HT1080 (cell line): ENCODE measurements at places on chromosomes 13 and 19.
A peak's percentile ranks its signal among the peaks of the same experiment; 100 is the strongest.

GRCh38 chr19:16034958-16035560 is 41.2 kb upstream of the TPM4 start:
- no peak for DNase-seq

DNA sequence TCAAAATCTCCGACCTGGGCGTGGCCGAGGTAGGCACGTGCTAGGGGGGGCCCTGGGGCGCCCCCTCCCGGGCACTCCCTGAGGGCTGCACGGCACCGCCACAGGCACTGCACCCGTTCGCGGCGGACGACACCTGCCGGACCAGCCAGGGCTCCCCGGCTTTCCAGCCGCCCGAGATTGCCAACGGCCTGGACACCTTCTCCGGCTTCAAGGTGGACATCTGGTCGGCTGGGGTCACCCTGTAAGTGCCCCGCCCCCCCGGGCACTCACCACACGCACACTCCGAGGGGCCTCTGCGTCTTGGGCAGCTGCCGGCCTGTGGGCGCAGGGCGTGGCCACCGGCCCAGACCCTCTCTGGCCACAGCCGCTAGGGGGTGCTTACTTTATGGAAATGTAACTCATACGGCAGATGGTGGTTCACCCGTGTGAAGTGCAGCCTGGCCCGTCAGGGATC is 14.9 kb downstream of the STK11 start:
- DNase-seq = no peak

DNA sequence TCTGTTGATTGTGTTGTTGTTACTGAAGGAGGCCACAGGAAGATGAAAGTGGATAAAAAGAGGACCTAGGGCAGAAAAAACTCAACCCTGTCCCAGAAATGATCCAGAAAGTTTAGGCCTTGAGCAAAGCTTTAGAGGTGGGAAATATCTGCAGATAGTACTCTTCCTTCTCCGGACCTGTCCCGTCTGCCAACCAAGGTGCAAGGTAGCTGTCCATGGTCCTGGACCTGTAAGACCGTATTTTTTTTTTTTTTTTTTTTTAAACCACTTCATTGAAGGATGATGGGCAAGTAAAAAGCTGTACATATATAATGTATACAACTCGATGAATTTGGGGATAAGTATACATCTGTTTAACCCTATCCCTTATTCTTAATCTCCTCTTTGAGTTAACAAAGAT is 225.9 kb downstream of the OLFM4 start:
- DNase-seq = no peak

GRCh38 chr13:100098445-100099116 is 9.7 kb downstream of the PCCA start:
- no peak for DNase-seq

DNA sequence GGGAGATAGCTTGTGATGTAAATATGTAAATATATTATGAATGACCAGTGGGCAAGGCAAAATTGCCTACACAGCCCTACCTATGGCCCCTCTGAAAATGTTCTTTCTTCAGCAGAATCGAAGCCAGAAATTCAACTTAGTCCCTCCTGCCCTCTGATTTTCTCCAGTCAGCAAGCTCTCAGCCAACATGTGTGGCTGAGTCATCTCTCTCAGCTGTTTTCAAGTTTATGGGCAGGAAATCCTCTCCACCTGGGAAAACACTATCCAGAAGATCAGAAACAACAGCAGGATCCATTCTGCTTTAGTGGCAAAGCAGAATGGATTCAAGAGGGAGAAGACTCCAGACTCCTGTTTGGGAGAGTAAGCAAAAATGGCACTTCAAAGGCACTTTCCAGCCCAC is 8.9 kb upstream of the ZNF527 start:
- DNase-seq = peak; percentile 17

DNA sequence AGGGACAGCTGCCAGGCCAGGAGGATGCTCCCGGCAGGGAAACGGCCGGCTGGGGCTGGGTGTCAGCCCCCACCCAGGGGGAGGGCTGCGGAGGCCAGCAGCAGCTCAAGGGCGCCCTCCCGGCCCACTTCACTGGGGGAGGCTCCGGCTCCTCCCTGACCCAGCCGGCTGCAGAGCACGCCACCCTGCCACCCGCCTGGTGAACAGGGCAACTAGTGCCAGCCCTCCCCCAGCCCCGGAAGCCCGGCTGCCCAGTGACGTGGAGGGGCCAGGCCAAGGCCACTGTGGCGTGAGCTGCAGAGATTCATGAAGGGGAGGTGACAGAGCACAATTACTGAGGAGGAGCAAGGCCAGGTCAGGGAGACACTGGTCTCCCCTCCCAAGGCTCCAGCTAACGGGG is 14.7 kb downstream of the REXO1 start:
- DNase-seq = no peak

DNA sequence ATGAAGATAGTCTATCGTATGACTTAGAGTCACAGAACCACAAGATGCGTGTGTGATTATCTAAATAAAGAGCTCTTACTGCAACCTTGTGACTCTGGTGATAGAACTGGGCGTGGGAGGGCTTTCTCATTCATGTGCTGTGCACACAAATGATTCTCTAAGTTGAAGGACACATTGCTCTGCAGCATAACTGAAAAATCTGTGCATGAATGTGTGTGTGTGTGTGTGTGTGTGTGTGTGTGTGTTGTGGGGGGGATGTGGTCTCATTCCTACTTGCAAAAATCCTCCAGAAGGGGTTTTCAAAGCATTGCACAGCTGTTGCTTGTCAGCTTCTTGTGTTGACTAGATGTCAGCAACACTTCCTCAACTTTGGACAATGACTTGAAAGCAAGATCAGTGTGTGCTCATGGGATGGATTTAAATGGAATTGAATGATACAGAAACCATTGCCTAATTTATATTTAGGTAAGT is 22.4 kb downstream of the LRCH1 start:
- DNase-seq = peak; percentile 2

DNA sequence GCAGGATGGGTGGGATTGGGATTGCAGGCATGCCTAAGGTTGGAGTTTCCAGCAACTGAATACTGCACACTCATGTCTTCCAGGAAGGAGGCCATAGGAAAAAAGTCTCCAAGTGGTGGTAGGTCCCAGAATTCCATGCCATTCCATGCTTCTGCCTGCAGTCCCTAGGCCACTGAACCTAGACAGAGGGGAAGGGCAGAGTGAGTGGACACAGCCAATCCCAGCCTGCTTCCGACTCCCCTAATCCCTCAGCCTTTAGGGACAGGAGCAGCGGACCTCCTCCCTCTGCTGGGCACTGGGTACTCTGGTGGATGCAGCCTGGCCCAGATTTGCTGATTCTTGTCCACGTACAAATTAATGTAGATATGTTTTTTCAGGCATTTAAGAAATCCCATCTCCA is 17.0 kb downstream of the VSTM2B start:
- DNase-seq = no peak

DNA sequence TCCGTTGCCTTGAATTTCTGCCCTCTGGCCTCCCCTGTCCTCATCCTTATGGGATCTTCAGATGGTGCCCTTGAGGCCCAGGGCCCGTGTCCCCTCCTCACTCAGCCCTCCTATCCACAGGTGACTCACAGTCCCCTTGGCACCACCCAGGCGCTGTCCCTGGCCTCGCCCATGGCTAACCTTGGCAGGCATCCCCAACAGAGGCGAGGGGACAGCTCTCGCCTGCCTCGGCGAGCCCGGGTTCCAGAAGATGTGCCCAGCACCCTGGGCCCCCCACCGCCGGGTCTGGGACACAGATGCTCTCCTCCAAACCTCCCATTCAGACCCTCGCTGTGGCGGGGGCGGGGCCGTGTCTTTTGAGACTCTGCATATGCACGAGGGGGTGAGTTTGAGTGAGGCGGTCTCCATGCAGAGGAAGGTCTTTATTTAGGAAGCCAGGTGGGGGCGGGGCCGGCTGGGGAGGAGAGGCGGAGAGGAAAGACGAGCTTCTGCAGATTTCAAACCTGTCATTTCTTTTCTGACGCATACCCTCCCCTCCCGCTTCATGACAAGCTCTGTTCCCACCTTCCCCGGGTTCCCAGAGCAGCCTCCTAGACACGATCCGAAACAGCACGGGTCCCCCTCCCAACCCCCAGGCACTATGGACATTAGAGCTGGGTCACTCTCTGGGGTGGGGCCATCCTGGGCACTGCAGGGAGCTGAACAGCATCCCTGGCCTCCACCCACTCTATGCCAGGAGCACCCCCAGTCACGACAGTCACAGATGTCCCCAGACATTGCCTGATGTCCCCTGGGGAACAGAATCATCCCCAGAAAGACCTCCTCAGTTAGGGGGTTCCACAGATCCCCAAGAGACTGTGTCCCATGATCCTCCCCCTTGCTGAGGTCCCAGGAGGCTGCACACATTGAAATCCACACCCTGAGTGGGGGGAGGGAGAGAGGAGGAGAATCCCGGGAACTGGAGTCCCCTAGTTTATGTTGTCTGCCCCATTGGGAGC is 48.5 kb downstream of the GNG7 start:
- no peak for DNase-seq

DNA sequence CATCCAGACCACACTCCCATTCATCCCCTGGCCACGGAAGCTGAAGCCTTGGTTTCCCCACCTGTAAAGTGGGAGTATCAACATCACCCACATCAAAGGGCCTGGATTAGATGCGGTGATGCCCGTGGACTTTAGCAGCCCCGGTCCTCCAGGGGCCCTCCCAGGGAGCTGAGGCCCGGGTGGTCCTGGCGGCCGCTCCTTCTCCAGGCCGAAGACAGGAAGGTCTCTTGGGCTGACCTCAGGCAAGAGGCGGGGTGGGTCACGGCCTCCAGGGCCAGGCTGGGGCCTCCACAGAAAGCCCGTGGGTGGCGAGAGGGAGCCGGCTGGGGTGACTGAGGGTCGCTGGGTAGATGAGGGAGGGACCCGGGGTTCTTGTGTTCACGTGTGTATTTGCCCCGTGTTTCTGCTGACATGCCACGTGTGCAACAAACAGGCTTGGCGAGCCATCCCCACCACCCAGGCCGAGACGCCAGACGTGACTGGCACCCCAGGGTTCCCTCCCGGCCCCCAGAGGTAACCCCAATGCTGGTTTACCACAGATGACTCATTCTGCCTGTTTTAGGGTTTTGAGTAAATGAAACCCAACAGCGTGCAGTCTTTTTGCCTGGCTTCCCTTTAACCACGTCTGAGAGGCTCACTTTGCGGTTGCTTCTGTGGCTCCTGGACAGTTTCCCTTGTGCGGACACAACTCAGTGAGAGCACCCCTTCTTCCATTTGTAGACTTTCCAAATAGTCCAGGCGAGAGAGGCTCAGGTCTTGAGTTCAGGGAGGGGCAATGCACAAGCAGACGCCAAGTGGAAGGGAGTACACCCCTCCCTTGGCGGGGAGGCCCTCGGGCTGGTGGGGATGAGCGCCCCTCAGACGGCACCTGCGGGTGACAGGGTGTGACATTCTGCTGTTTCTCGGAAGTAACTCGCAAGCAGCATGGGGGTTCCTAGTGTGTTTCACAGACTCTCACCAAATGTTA is 42.9 kb downstream of the C13orf46 start:
- no peak for DNase-seq

DNA sequence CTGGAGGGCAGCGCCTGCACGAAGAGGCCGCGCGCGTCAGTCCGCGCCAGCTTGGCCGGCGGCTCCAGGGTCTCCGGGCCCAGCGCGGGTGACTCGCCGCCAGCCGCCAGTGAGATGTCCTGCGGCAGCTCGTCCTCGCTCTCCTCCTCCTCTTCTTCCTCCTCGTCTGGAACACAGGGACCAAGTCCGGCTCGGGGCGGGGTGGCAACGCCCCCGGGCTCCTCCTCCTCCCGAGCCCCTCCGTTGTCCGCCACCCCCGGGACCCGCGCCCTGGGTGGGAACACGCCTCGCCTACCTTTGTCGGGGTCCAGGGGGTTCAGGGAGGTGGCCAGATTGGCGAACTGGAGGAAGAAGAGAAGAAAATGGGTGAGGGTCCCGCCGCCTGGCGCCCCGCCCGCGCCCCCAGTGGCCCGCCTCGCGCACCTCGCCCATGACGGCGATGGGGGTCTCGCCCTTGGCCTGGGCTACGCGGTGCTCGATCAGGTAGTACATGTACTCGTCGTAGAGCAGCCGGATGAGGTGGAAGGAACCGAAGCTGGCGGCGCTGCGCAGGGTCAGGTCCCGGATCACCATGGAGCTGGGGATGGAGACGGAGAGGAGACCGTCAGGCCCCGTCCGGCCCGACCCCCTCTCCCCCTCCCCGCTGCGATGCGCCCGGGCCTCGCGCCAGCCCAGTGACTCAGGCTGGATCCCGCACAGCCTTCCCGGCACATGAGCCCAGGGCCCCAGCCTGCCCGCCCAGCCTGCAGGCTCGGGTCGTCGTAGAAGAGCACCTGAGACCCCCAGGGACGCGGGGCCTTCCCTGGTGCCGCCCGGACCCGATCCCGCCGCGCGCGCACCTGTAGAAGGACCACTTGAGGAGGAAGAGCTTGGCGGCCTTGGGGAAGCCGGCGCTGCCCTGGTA is 10.6 kb downstream of the DCAF15 start:
- DNase-seq = no peak

- DNase-seq = peak; percentile 99
These were observed 4.2 kb downstream of the ADPRHL1 start for GRCh38 chr13:113448885-113449692.
